ENCODE measurements at places on chromosomes 7 and 10. TPM values are rescaled to one million over a fixed set of nuclear protein-coding genes. Genes with fewer than 3 reads are reported as not detected.

- no peak for DNase-seq
Observed at GRCh38 chr7:122492007-122492406, 187.5 kb upstream of the FEZF1 start.

HMX3 gene
- polyA plus RNA-seq, result not detected

ACTR3C gene
- polyA plus RNA-seq, result 0.36 TPM

DNA sequence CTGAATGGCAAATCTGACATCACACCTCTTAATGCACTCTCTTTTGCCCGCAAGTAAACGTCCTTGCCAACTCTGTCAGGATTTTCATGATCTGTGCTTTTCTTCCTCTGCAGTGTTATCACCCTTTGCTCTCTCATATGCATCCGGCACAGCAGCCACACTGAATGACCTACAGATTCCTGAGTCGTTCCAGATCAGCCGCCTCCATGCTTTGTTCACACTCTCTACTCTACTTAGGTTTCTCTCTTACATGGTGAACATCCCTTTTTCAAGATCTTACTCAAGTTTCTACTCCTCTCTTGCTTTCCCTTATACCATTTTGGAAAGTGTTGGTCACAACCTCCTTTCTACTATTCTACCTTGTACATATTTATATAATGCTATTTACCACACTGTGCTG is 127.7 kb upstream of the AOAH start:
- no peak for DNase-seq

GRCh38 chr7:2948749-2949148 is 94.9 kb downstream of the CARD11 start:
- DNase-seq, result no peak

- no peak for DNase-seq
Observed at GRCh38 chr10:105359708-105360107, 718.6 kb downstream of the SORCS3 start.

DNA sequence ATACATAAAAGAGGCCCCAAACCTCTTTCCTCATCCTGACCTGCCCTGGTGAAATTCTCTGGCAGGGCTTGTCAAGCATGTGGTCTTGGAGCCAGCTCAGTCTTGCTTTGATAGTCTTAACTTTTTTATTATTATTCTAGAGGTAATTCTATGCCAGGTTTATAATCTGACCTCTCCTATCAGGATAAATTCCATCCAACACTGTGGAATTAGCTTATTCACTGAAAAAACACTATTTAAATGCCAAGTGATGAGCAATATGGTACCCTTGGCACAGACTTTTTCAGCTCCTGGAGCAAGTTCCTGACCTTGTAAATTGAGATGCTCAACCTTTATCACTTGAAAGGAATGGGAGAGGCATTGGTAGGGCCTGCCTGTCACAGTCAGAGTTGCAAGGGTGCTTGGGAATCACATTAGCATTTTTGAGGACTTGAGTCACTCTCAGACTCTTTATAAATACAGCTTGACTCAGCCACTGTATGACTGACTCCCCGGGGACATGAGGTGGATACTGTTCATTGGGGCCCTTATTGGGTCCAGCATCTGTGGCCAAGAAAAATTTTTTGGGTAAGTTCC is at the start of gene CPA4:
CPA4 (plus strand) TSS at position 480 of the 576 bp plus-strand sequence; CDS start at position 500, 20 bp downstream.
- peak; percentile 89 for DNase-seq

CDHR3 gene
- polyA plus RNA-seq, result 1.9 TPM

DNA sequence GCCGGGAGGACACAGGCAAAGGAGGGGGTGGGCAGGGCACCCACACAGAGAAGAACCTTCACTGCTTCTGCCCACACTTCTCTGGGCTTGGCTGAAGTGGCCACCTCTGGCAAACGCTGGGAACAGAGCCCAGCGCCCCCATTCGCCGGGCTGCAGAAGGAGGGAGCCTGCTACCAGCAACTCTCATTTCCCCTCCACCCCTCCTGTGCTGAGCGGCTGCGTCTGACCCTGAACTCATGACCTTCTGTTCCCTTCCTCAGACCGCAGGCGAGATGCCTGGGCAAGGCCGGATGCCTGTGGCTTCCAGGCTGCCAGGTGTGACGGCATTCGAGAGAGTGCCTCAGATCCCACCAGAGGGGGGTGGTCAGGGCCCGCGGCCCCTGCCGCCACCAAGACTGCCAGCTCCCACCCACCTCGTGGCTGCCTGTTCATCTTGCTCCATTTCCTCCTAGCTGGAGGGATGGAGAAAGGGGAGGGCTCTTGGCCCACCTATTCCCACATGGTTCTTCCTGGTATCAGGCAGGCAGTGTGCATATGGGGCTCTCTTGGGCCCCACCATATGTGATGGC is 19.8 kb downstream of the DNAJB12 start:
- no peak for DNase-seq

DNA sequence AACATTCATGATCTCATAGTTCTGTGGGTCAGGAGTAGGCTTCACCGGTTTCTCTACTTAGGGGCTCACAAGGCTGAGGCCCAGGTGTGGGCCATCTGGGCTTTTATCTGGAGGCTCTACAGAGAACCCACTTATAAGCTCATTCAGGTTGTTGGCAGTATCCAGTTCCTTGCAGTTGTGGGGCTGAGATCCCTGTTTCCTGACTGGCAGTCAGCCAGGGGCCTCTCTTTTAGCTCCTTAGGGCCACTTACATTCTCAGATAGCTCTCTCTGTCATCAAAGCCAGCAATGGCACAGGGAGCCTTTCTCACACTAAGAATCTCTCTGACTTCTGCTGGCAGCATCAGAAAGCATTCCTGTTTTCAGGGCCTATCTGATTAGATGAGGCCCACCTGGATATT is 18.2 kb upstream of the HECTD2 start:
- no peak for DNase-seq

DNA sequence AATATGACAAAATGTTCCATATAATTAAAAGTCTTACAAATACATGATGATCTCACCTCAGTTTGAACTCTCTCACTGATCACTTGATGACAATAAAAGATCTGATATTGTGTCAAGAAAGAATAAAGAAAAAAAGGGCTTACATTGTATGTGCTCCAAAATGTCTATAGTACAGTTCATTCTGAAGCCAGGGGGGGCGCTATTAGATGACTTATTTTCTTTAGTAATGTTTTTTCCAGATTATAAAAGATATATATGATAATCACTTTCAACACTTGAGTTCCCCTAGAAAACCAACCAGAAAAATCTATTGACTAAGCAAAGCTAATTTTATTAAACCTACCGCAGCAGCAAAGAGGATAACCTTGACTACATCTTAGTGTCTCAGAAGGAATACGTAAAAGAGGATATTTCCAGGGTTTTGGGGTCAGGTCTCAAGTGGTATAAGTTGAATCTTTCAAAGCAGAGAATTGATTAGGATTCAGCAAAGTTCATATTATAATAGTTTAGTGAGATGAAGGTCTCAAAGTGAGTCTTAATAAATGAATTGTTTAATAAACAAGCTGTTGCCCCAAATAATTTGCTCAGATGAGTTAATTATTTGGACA is 55.8 kb downstream of the PTN start:
- no peak for DNase-seq

DNA sequence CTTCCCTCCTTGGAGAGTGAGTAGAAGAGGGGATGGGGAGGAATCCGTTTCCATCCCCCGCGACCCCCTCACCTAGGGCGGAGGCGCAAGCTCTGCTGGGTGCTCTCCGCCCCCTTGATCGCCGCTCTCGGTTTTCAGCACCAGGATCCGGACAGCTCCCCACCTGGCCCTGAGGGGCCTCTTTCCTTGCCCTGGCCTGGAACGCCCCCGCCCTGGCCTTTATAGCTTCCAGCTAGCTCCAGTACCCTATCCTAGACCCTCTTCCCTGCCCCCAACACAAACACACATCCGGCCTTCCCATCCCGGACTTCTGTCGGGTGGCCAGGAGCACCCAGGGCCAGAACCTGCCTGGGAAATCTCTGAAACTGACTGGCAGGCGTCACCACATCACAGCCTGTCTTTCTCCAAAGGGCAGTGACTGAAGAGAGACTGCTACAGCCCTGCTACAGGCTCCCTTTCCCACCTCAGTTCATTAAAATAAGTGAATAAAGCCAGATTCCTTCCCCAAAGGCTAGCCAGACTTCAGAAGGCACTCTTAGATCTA is 72.3 kb upstream of the LEP start:
- no peak for DNase-seq

TCAF1 gene
- 57.0 TPM for polyA plus RNA-seq

- peak; percentile 80 for DNase-seq
Observed at GRCh38 chr7:151426441-151426903, 13.5 kb downstream of the CRYGN start.

GRCh38 chr10:32070645-32071044 is 14.4 kb upstream of the KIF5B start:
- no peak for DNase-seq

GRCh38 chr7:105493923-105494315 is 28.2 kb downstream of the PUS7 start:
- peak; percentile 95 for DNase-seq

DNA sequence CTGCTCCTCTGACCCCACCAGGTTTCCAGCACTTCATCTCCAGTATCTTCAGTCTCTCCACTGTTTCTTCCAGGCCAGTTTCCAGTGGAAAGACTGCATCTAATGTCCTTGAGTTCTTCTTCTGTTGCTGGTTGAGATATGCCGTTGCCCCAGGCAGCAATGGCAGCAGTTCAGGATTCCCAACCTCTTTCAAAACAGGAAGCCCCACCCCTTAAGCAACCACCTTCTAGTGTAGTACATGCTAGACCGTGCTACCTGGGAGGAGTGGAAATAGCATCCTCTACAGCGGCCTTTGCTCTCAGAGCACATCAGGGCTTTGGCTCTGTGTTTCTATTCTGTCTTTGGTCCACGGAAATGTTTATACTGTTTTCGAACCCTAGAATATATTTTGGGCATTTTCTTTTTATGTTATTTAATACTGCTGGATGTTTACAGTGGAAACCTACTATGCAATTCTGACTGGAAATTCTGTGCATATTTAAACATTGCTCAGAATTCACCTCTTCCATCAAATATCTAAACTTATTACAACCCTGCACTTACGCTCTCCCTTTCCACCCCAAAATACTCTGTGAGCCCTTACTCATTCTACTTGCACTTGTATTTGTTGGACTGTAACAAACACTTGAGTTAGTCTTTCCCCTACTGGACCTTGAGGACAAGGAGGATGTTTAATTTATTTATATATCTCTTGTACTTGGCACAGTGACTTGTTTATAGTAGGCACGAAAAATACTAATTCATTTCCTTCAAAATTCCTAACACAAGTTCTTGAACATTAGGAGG is 8.5 kb upstream of the BPGM start:
- no peak for DNase-seq

Measured in AG04450 (cell line).